Lower lobe of right lung (tissue), 2 donors: ENCODE measurements at places on chromosomes 4 and X.

- no peak for DNase-seq
These were observed 1.1 kb upstream of the SLC10A7 start for GRCh38 chr4:146522869-146523205.

DNA sequence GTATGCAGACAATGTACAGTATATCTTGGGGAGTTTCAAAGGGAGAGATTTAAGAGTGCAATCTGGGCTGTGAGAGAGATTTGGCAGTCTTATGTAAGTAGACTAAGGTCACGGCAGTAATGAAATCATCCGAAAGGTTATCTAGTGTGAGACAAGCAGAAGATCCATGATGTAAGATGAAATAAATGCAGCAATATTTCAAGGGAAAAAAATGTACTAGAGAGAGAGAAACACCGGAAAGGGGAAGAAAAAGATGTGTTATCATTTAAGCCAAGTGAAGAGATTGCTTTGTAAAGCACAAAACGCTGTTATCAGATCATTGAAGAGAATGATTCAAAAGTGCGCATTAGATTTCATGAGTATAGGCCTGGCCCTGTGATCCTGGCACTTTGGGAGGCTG lies 88.4 kb upstream of the GUCY1A1 start:
- DNase-seq, result no peak

DNA sequence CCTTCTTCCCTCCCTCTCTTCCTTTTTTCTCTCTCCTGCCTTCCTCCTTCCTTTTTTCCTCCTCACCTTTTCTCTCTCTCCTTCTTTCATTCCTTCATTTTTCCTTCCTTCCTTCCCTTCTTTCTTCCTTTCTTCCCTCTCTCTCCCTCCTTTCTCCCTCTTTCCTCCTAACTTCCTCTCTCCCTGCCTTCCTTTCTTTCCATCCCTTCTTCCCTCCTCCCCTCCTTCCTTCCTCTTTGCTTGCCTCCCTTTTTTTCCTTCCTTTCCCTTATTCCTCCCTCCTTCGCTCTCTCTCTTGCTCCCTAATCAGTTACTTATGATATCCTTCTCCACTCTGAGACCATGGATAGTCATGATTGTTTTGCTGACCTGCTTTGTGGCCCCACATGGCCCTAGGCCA lies 56.7 kb upstream of the PUDP start:
- DNase-seq, result no peak

GRCh38 chr4:157824021-157824420 lies 348.8 kb downstream of the GASK1B start:
- DNase-seq, result no peak

DNA sequence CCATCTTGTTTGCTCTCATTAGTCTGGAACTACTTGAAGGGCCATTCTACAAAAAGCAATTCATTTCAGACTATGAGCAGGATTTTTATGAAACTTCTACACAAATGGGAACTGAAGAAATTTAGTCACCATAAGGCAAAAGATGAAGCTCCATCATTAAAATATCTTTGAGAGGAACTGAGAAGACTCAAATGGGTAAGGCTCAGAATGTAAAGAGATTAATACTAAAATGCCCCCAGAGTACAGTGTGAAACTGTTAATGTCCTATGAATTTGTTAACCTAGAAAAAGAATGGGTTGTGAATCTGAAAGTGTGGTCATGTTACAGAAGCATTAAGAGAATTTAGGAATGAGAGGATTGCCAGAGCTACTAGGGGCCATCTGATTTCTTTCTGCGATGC lies 77.9 kb upstream of the SLC7A11 start:
- no peak for DNase-seq

GRCh38 chrX:71579136-71579989 lies 1.1 kb downstream of the GCNA start:
- DNase-seq, result no peak

DNA sequence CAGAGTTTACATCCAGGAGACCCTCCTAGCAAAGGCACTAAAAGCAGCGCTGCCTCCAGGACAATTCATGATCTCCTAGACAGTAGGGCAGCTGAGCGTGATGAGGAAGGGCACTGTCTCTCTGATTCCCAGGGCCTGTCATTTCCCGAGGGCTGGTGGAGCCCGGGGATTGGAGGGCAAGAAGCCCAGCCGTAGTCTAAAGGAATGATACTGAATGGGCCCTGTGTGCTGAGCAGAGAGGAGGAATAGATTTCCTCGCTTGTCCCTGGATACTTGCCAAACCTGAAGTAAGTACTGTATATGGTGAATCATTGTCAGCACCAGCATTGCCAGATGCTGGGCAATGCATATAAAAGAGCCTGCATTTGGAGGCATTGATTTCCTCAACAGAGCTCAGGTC lies 88.0 kb upstream of the SLITRK2 start:
- DNase-seq, result no peak
